ENCODE measurements at places on chromosomes 5 and 9. TPM values are rescaled to one million over a fixed set of nuclear protein-coding genes. Genes with fewer than 3 reads are reported as not detected.

The OR1J1 gene
- not detected for total RNA-seq

The DNAJC25 gene
- total RNA-seq: 6.2 TPM

The FBP2 gene
- not detected for total RNA-seq

The ELOVL7 gene
- 11.3 TPM for total RNA-seq

The GAS1 gene
- total RNA-seq: 6.5 TPM
